ENCODE measurements at places on chromosomes 6 and 20.
A peak's percentile ranks its signal among the peaks of the same experiment; 100 is the strongest.

- DNase-seq, result no peak
Observed at GRCh38 chr6:64325093-64325492, 689.5 kb downstream of the PHF3 start.

- no peak for DNase-seq
Observed at GRCh38 chr6:110786271-110786670, 29.0 kb downstream of the CDK19 start.

DNA sequence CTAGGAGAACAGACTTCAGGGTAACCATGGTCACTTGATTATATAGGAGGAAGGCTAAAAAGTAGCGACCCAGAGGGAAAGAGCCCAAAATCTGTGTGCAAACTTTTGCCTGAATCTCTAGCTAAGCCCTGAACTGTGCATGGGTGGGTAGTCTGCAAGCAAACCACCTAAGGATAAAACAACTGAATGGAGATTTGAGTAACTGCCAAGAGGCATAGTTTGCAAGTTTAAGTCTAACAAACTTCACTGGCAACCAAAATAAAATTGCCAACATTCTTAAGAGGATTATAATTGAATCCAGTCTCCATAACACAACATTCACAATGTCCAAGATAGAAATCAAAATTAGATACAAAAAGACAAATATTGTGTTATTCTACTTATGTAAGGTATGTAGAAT is 192.0 kb upstream of the PLN start:
- no peak for DNase-seq

DNA sequence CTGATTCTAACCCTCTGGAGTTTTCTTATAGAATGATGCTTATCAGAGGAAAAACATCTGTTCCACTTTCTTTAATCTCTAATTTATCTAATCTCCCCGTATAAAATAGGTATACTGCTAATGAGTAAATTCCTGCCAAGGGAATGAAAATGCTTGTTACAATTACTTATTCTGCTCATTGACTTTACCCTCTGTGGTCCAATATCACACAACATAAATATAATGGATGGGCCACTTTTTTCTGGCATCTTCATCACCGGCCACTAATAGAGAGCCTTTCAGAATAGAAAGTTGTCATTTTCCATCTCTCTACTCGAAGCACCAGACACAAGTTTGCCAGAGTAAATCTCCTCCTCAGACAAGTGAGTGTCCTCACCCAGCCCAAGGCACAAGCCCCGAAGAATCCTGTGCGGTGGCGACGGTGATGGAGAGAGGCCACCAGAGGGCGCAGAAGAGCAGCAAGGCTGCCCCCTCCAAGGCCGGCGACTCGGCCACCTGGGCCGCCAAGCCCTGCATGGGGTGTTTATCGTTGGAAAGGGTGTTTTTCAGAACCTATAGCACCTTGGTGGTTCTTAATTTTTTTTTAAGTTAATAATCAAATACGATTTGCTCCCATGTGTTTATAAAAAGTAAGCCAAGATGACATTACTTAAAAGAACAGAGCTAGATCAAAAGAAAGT is 212.9 kb upstream of the ARID1B start:
- peak; percentile 40 for DNase-seq

- no peak for DNase-seq
Observed at GRCh38 chr6:53066077-53066417, 843 bp downstream of the FBXO9 start.
